ENCODE measurements at places on chromosomes 7 and 10.
A peak's percentile ranks its signal among the peaks of the same experiment; 100 is the strongest.

DNA sequence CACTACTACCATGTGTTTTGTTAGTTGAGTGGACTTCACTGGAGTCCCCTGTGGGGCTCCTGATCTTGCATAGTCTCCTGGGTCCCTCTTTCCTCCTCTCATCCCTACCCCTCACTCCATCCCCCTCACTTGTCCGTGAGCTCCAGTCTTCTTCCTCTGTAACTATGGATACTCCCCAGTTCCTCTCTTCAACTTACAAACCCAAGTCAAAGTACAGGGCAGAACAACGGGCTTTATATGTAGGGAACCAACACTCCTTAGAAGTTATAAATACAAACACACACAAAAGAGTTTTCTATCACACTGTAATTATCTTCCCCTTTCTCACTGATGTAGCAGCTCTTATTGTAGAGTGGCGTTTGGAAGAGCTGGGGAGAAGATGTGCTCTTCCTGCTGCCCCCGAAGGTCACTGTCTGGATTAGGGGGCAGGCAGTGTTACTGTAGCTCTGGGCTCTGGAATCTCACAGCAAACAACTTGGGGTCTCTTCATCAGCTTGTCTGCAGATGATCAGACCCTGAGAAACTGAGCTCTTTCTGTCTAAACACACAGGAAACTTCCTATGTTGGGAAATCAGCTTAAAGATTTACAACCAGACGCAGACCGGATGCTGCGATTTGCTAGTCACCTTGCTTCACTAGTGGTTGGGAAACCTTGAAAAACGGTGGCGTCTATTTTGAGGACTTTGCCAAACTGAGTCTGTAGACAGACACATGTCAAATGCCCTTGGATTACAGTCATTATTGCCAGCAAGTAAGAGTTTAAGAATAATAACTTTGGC lies 13.6 kb downstream of the SNX10 start:
- no peak for DNase-seq

GRCh38 chr10:33334153-33334804 lies at the start of gene NRP1:
Gene NRP1 (minus strand): TSS chr10:33334667. CDS start chr10:33334382, 285 bp downstream.
- peak; percentile 76 for DNase-seq

GRCh38 chr10:92692080-92692671 lies 2.4 kb downstream of the HHEX start:
- DNase-seq, result no peak

DNA sequence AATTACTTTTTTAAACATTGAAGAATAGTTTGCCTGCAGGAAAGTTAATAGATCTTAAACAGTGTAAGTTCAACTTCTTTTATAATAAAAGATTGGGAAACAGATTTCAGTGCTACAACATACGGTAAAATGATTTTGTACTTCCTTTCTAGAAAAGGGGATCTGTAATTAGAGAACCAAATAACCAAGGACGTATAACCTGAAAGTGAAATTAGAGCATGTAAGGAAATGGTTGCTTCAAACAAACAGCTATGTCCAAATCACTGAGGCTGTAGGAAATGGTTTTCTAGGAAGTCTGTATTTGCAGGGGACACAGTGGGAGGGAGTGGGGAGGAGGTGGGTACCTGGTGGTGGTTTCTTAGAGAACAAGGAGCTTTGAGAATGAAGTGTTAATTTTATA lies 57.9 kb upstream of the EXOC6 start:
- no peak for DNase-seq

DNA sequence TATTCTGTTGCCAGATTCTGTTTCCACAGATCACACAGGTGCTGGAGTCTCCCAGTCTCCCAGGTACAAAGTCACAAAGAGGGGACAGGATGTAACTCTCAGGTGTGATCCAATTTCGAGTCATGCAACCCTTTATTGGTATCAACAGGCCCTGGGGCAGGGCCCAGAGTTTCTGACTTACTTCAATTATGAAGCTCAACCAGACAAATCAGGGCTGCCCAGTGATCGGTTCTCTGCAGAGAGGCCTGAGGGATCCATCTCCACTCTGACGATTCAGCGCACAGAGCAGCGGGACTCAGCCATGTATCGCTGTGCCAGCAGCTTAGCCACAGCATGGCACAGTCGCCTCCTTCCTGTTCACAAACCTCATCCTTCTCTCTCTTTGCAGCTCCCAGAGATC lies 237.5 kb upstream of the PRSS1 start:
- DNase-seq, result no peak

- DNase-seq, result no peak
Measured at GRCh38 chr10:128575761-128576160, 449.5 kb upstream of the MKI67 start.

GRCh38 chr7:132666774-132667172 lies 90.5 kb upstream of the PLXNA4 start:
- no peak for DNase-seq

DNA sequence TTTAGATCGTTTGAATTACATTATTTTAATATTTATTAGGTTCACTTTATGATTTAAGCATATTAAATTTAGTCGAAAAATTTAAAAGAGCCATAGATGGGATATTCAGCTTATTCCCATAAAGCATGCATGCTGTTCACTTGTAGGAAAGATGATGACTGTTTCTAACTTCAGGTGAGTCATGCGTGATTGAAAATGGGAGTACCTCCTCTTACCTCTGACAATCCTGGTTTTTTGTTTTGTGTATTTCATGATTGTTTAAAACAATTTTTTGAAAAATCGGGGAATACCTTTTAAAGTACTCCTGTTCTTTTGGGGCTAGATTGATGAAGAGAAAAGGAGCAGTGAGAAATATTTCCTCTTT lies 1.4 kb downstream of the TNKS2 start:
- no peak for DNase-seq

GRCh38 chr7:104767826-104768536 lies 246.0 kb upstream of the KMT2E start:
- DNase-seq, result no peak

DNA sequence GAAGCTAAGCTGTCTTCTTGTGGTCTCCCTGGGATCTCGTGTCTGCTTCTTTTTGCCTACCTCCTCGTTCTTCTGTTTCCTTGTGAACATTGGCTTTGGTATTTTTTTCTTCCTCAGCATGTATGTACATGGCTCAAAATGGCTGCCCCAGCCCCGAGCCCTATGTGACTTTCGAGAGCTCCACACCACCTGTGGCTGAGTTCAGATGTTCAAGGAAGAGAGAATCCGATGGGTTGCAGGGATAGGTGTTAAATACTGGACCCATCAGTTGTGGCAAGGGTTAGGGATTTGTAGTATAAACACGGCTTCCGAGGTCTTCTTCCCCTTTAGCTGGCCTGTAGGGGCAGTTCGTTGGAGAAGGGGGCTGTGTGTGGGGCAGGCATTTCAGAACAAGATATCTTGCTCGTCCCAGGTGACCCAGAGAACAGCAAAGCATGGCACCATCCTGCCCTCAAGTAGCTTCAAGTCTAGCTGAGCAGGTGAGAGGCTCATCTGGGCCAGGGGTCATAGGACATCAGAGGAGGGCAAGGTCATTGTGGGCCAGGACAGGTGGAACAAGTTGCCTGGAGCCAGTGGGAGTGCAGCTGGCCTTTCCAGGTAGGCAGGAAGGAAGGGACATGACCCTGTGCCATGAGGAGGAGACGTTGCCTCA lies 57.2 kb upstream of the COMTD1 start:
- no peak for DNase-seq

- no peak for DNase-seq
Measured at GRCh38 chr7:4610768-4611467, 71.2 kb upstream of the FOXK1 start.

- DNase-seq, result no peak
Measured at GRCh38 chr10:103789161-103789560, 66.2 kb downstream of the SH3PXD2A start.

All from left forelimb (tissue), 1 donor.